ENCODE measurements at places on chromosomes 13 and 19. TPM values are rescaled to one million over a fixed set of nuclear protein-coding genes. Genes with fewer than 3 reads are reported as not detected.

DNA sequence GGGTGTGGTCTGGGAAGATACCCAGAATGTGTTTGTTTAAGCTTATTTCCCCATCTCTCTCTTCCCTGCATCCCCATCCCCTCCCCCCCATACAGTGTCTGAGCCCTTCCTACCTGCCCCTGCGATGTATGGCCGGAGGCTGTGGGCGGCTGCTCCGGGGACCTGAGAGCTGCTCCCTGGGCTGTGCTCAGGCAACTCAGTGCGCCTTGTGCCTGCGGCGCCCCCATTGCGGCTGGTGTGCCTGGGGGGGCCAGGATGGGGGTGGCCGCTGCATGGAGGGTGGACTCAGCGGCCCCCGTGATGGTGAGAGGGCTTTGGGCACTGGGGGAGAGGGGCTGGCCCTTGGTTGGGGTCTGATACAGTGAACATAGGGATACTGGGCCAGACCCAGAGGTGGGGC is 21.7 kb downstream of the CNFN start:
- DNase-seq, result no peak

GRCh38 chr19:47057328-47057727 is 8.9 kb upstream of the TMEM160 start:
- DNase-seq, result no peak

Gene SLC25A41
- total RNA-seq, result 0.54 TPM

Gene KLK15
- total RNA-seq, result not detected

Gene ZNF414
- 16.4 TPM for total RNA-seq

Gene FUT1
- total RNA-seq, result 4.0 TPM

GRCh38 chr19:11948646-11949045 is 16.2 kb upstream of the ZNF763 start:
- no peak for DNase-seq

Gene MYO16
- 1.6 TPM for total RNA-seq

- no peak for DNase-seq
These were observed 50.1 kb upstream of the OBI1 start for GRCh38 chr13:78709028-78709427.

Gene KLK4
- not detected for total RNA-seq

- no peak for DNase-seq
These were observed 64.4 kb downstream of the TRPM4 start for GRCh38 chr19:49222011-49222410.

GRCh38 chr19:11018763-11019162 is 57.9 kb downstream of the SMARCA4 start:
- DNase-seq, result no peak

Gene TUBB4A
- 0.45 TPM for total RNA-seq

DNA sequence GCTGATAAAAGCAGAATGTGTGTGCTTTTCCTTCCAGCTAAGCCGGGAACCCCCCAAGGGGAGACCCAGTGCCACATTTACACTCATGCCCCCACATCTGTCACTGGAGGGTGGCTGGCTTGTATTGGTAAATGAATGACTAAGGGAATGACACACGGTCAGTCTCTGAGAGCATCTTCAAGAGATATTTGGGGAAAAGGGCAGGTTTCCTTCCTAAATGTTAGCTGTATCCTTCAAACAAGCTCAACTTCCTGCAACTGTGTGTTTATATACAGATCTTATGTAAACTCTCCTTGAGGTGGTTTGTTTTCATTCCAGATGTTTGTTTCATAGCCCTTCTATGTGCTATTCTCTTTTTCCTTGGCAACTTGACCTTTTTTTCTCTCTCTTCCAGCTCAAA is 192.6 kb downstream of the COL4A1 start:
- no peak for DNase-seq

Gene SLC25A15
- 4.3 TPM for total RNA-seq

Gene COLGALT1
- total RNA-seq, result 35.3 TPM

DNA sequence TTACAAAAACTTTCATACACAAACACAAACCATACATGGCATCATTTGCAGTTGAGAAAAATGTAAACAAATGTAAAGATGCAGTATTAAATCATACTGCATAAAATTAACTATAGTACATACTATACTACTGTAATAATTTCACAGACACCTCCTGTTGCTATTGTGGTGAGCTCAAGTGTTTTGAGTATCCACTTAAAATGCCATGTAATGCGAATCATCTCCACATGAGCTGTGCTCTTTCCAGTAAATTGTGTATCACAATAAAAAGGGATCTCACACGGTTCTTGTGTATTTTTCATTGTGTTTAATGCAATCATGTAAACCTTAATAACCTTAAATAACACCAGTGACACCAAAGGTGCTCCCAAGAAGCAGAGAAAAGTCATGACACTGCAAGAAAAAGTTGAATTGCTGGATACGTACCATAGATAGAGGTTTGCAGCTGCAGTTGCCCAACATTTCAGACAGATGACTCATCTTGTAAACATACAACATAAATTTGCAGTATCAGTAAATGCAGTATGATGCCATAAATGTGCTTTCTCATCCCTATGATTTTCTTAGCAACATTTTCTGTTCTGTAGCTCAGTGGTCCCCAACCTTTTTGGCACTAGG is 166.6 kb downstream of the RAP2A start:
- DNase-seq, result no peak

- DNase-seq, result no peak
These were observed 81.3 kb upstream of the FRY start for GRCh38 chr13:31950111-31950815.

- peak; percentile 95 for DNase-seq
These were observed 32.2 kb downstream of the ZNF136 start for GRCh38 chr19:12194827-12195731.

DNA sequence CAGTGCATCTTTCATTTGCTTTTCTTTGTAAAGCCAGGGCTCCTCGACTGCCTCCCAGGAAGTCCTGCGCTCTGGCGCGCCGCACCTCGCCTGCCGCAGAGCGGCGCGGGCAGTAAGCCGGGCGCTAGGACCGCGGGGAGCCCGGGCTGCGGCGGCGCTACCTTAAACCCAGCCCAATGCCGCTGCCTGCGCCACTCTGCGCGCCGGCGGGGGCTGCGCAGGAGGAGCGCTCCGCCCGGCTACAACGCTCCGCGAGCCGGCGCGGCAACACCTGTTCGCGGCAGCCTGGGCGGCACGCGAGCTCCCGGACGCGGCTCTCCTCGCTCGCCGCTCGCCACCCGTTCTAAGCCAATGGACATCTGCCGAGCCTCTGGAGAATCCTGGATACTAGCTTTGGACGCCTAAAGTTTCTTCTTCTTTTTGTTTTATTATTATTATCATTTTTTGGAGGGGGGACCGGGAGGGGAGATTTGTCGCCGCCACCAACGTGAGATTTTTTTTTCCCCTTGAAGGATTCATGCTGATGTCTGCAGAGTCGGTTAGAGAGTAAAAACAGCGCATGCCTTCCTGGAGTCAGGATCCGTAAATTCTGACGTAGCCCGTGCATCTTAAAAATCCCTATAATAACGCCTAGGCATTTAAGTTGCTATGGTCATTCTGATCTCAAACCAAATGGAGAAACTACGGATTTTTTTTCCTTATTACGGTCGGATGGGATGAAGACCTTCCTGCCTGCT is at the start of gene FGF9:
FGF9 (plus strand) TSS at position 191 of the 737 bp plus-strand sequence. CDS start 840 bp downstream, outside the sequence.
- DNase-seq, result peak; percentile 93

DNA sequence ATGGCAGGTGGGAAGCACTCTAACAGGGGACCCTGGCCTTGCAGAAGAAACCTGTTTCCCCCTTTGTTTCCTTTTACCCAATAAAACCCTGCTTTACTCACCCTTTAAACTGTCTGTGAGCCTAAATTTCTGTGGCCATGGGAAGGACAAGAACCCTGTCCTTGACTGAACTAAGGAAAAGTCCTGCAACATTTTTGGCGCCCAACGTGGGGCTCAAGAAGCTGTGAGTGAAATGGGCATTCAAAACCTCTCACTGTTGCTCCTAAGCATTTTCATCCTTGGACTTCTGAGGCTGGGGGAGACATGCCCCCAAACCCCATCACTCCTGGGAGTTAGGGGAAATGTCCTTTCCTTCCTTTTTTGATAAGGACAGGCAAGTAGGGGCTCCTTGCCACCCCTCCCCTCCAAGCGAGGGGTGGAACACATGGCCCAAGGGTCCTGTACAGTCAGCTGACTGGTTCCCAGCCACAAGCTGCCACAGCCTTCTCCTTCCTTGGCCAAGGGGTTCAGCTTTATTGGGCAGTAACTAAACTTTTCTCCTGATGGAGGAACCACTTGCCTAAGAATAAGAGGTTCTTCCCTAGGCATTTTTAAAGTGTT is 381.6 kb downstream of the KLF5 start:
- peak; percentile 21 for DNase-seq

- no peak for DNase-seq
These were observed 79.9 kb downstream of the RNASEH2B start for GRCh38 chr13:50989476-50989875.

- peak; percentile 73 for DNase-seq
These were observed 16.0 kb downstream of the LSM4 start for GRCh38 chr19:18306888-18307260.

Gene PCP2
- total RNA-seq, result not detected

Gene NEK5
- total RNA-seq, result 0.51 TPM

Gene C19orf73
- total RNA-seq, result 2.1 TPM

DNA sequence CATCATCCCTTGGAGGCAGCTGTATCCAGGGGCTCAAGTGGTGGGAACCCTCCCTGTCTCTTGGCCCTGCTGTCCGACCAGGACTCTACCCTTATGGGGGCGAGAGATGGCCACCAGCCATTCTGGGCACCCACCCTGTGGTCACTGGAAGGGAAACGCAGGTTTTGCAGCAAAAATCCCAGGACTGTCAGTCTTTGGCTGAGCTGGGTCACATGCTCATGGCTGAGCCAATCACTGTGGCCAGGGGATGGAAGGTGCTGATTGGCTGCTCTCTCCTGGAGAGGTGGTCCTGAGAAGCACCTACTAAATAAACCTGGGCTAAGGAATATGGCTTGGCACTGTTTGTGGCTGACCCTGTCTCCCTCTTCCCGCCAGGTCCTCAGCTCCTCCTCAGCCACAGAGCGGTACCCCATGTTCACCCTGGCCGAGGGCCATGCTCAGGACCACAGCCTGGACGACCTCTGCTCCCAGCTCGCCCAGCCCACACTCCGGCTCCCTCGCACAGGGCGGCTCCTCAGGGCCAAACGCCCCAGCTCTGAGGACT is 8.9 kb downstream of the ATG4D start:
- DNase-seq, result no peak

Gene PTGIR
- total RNA-seq, result 7.6 TPM

Gene ZNF439
- total RNA-seq, result 5.3 TPM

GRCh38 chr13:64029343-64030093 is 2613.9 kb upstream of the PCDH20 start:
- no peak for DNase-seq

GRCh38 chr19:28137772-28138171 is 1075.2 kb downstream of the UQCRFS1 start:
- no peak for DNase-seq

- DNase-seq, result no peak
These were observed 170.1 kb upstream of the SLITRK6 start for GRCh38 chr13:85969331-85969730.

- DNase-seq, result no peak
These were observed 498.2 kb downstream of the IRS2 start for GRCh38 chr13:109288151-109288709.

DNA sequence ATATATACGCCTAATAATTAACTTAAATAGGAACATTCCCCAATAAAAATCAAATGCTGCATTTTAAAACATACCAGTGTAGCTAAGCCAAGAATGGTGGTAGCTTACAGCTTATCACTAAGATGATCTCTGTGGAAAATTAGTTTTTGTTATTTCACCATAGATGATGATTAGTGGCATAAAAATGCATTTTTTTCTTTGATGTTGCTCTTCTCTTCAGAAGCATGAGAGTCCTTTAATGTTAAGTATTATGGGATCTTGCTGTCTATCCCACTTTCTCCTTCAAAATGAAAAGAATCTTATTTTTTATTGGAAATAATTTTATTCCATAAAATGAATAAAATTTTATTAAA is 731.0 kb downstream of the SLITRK1 start:
- DNase-seq, result no peak

GRCh38 chr13:66659701-66660467 is 570.3 kb downstream of the PCDH9 start:
- no peak for DNase-seq

DNA sequence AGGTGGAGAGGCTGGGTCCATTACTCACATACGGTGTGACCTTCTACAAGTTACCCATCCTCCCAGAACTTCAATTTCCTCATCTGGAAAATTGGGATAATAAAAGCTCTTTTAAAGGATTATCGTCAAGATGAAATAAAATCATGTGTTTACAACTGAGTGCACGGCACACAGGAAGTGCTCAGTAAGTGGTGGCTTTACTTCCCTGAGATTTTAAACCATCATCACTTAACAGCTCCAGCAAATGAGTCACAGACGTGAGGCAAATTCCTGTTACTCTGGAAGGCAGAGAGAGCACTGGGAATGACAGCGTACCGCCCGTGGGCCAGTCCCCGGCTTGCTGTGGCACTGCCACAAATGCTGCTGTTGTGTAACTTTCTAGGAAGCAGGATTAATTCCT is 64.1 kb downstream of the MRPL57 start:
- DNase-seq, result no peak

- DNase-seq, result no peak
These were observed 398.9 kb downstream of the GPC6 start for GRCh38 chr13:93625536-93625935.

Gene SLC6A16
- total RNA-seq, result 2.1 TPM

DNA sequence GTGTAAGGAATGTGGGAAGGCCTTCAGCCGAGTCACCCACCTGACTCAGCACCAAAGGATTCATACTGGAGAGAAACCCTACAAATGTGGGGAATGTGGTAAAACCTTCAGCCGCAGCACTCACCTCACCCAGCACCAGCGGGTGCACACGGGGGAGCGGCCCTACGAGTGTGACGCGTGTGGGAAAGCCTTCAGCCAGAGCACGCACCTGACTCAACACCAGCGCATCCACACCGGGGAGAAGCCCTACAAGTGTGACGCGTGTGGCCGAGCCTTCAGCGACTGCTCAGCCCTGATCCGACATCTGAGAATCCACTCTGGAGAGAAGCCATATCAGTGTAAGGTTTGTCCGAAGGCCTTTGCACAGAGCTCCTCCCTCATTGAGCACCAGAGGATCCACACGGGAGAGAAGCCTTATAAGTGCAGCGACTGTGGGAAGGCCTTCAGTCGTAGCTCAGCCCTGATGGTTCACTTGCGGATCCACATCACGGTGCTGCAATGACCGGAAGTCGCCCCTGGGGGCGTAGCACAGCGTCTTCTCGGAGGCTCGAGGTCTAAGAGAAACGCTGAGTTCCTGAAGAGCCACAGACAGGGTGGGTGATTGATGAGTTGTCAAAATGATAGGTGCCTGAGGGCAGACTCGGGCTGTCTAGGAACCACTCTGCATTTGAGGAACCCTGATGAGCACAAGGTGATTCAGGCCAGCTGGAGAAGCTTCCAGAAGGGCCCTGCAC is 12.2 kb downstream of the ZSCAN22 start:
- no peak for DNase-seq

- DNase-seq, result no peak
These were observed 44.2 kb upstream of the HOMER3 start for GRCh38 chr19:18985257-18985656.

- peak; percentile 77 for DNase-seq
These were observed 16.7 kb downstream of the TSKS start for GRCh38 chr19:49746206-49746958.

Gene SHISA7
- not detected for total RNA-seq
